ENCODE measurements at places on chromosomes 1 and 21.

DNA sequence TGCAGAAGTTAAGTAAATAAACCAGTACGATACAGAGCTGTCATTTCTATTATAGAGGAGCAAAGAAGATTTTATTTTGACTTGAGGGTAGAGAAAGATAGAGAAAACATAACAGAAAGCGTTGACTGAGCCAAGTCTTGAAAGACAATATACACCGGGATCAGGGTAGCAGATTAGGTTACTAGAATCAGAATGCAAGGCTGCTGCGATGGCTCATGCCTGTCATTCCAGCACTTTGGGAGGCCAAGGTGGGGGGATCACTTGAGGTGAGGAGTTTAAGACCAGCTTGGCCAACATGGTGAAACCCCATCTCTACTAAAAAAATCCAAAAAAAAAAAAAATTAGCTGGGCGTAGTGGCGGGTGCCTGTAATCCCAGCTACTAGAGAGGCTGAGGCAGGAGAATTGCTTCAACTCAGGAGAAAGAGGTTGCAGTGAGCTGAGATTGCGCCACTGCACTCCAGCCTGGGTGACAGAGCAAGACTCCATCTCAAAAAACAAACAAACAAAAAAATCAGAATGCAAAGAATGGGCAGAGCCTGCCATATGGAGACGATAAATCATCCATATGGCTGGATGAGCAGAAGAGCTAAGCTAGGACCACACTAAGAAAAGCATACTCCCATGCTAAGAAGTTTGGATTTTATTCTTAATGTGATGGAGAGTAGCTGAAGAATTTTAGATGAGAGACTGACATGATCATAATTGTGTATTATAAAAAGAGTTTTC is 9.9 kb upstream of the ABCD3 start:
- DNase-seq: no peak

DNA sequence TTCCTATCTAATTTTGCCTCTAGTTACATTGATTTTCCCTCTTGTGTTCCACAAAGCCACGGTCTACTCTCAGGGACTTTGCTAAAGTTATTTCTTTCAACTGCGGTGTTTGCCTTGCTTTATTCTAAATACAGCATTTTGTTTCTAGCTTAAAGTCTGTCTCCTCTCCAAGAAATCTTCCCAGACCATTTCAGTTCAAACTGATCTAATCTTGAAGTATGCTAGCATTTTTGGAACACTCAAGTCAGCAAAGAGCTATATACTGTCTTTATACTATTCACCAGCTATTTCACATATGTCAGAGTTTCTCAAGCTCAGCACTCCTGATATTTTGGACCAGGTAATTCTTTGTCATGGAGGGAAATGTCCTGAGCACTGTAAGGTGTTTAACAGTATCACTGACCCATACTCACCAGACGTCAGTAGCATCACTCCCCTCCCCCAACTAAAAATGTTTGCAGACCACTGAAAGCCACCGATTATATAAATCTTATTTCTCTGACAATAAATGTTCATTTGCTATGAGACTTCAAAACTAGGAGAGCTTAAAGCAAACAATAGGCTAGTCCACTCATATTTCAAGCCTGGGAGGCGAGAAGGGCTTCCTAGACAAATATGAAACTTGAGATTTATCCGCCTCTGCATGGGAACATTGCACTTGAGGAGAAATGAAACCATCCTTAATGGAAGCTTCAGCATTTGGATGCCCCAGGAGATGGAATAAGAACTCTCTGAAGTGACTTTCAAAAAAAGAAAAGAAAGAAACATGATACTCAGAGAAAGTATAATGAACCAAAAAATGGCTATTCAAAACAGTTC is 81.1 kb downstream of the KIAA0319L start:
- DNase-seq: no peak

GRCh38 chr1:192807211-192808162 is 1.4 kb upstream of the RGS2 start:
- no peak for DNase-seq

- DNase-seq: no peak
Observed at GRCh38 chr1:231842441-231842840, 215.9 kb downstream of the DISC1 start.

DNA sequence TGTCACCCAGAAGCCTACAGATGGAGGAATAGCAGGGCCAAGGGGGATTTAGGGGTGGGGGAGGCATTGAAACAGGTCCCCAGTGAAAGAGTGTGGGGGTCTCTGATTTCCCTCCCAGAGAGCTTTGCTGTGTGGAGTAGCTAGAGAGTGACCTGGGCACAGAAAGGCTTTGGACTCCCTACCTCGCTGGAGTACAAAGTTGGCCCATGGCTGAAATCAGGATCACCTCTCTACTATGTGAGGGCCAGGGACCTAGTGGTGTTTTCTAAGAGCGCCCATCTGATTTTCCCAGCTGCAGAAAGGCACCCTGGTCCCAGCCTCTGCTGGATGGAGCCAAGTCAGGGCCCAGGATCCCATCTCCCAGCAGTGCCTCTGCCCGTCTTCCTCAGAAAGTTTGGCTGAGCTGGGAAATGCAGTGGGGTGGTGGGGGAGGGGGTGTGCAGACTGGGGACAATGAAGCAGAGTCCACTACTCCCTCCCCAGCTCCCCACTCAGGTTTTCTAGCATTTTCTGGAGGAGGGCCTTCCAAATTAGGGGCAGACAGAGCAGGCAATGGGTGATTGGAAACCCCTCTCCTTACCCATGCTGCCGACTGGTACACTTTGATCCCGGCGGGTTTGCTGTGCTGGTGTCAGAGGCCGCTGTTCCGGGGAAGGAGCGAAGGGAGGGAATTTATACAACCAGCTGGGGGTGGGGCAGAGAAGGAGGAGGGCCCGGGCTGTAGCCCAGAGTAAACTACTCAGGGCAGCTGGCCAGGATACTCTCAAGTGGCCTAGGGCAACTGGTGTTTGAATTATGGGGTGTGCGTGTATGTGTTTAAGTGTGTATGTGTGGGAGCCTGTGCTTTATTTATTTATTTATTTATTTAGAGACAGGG is at the start of gene SELENBP1:
SELENBP1 (minus strand) TSS at position 648 of the 877 bp plus-strand sequence; CDS start at position 584, 64 bp downstream.
- peak; percentile 84 for DNase-seq

DNA sequence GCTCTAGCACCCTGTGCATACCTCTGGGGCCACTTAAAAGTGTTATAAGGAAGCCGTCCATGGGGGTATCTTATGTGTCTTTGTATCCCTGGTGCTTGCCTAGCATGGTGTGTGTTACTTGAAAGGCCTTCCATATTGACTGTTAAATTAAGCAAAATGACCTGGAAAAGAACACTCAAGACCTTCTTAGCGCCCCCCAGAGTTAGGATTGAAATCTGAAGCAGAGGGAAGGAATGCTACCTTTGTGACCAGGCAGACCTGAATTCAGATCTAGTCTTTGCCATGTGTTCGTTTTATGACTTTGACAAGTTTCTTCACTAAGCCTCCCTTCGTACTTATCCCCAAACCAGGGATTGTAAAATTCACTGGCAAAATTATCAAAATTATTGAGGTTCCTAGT is 59.9 kb downstream of the SLC22A15 start:
- no peak for DNase-seq

DNA sequence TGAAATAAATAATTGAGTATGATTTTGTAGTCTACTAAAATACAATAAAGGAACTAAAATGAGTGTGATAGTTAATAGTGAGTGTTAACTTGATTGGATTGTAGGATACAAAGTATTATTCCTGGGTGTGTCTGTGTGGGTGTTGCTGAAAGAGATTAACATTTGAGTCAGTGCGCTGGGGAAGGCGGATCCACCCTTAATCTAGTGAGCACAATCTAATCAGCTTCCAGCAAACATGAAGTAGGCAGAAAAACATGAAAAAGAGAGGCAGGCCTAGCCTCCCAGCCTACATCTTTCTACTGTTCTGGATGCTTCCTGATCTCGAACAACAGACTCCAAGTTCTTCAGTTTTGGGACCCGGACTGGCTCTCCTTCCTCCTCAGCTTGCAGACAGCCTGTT is 1716.6 kb downstream of the MRPL39 start:
- no peak for DNase-seq

- DNase-seq: no peak
Observed at GRCh38 chr1:18778437-18778836, 81.0 kb downstream of the TAS1R2 start.

DNA sequence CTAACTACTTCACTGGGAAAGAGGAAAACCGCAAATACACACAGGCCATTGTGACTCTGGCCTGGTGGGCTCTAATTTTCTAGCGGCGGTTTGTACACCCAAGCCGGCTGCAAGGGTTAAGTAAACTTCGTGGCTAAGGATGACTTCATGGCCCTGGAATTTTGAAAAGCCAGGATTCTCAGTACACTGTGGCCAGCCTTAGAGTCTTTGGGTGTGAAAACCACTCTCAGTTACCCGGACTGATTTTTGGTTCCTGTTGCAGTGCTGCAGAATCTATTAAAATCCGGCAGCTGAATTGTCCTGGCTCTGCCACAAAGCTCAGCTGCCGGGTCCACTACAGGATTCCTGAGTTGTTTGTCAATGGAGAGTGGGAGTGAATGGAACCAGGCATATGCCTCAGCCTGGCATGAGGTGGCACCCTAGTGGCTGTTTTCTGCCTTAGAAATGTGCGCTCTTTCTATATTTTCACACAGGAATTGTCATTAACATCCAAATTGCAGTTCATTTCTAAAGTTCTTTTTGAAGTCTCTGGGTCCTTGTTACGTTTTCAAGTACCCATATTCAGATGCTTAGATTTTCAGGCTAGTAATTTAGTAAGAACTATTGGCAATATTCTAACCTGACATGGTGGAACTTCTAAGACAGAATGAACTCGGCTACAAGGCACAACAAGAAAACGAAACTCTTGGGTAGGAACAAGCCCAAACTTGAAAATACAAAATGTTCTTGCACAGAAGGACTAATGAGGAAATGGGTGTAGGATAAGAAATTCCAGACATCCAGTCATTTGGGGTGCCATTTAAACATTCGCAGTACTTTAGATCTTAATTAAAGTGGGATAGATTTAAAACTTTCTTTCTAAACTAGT is 255.9 kb downstream of the NFIA start:
- peak; percentile 83 for DNase-seq

GRCh38 chr1:118826669-118827068 is 161.5 kb downstream of the TBX15 start:
- DNase-seq: no peak

- peak; percentile 38 for DNase-seq
Observed at GRCh38 chr1:2528966-2529783, 888 bp downstream of the HES5 start.

DNA sequence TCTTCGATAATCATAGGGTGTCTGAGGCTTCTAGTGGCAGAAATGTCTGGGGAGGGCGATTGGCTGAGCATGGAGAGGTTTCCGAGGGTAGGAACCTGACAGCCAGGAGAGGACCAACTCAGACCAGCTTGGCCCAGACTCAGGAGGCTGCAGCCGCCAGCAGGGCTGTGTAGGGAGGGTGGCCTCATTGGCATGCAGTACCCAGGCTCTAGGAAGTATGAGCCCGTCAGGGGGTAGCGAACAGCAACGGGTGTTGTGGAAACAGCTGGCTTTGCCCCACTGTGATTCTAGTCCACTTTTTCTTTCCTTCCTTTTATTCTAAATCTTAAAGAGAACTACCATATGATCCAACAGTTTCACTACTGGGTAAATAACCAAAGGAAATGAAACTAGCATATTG is 103.3 kb downstream of the DIRAS3 start:
- no peak for DNase-seq

DNA sequence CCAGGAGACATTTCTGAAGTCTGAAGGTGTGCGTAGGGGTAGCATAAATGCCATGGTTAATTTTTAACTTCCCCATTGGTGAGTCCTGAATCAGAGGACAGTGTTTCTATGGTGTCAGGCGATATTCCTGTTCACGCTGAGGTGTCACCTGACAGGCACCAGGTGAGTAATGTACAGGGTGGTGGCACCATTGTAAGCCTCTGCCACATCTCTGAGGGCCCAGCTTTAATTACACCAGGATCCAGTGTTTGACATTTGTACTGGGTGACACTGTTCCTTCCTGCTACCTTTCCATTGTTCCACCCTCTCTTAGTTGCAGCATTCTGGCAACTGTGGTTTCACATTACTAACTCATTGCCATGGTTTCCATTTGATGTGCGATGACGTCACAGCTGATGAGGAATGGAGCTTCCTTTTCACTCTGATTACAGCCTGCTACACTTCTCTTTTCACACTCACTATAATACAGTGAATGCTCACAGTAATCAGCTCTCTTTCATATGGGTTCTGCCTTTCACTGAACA is 40.6 kb upstream of the MARK1 start:
- DNase-seq: no peak

DNA sequence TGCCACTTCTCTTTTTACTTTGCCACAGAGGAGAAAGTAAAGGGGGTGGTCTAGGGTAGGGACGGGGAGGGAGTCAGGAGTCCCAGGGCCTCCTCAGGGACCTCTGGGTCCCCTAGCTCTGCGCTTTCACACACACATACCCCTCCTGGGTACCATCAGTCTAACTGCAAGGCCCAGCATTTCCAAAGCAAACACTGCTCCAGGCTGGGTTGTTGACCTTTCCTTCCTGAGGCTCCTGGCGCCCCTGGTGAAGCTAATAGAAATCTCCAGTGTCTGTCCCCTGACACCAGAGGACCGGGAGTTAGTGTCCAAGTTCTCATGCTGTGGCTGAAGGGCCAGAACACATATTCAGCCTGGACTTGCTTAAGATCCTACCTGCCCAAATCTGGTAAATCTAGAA is 3.9 kb downstream of the TMEM63A start:
- no peak for DNase-seq

DNA sequence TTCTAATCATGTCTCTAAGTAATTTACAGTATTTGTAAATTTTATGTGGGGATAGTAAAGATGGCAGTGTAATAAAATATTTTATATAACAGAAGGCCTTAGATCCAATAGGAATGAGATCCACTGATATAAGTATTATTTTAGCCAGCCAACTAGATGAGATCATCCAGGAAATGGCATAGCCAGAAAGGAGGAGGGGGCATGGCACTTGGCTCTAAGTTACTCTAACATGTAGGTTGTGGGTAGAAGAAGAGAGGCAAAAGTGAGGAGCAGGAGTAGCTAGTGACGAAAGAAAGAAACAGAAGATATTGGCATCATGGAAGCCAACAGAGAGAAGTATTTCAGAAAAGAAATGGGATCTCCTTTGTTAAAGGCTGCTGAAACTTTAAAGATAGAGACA is 426.1 kb downstream of the PTPRC start:
- DNase-seq: no peak

DNA sequence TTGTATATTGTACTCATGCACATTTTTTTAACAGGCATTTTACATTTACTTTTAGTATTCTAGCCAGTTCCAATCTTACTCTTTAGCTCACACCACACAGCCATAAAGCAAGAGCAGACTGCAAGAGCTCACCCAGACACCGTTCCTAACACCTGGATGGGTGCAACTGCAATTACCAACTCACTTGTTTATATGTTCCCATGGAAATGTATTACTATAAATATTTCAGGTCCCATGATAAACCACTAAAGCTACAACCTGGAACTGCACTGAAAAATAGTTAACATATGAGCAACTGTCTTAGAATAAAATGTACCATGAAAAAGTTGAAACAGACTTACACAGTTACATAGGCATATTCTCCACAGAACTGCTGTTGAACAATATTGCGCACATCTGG is 30.8 kb downstream of the USP48 start:
- DNase-seq: no peak

- DNase-seq: no peak
Observed at GRCh38 chr1:4668743-4669700, 14.6 kb downstream of the AJAP1 start.

- DNase-seq: no peak
Observed at GRCh38 chr1:55200667-55201066, 14.5 kb downstream of the USP24 start.

Data from testis (tissue), 5 donors.